ENCODE measurements at places on chromosomes 16 and 17. TPM values are rescaled to one million over a fixed set of nuclear protein-coding genes. Genes with fewer than 3 reads are reported as not detected.

Gene NOG
- total RNA-seq: 6.1 TPM

Gene TMEM231
- total RNA-seq: 9.0 TPM

Gene PRKCB
- total RNA-seq: not detected

Gene SPNS3
- total RNA-seq: not detected

Gene ADAM11
- 0.10 TPM for total RNA-seq

Gene PIRT
- not detected for total RNA-seq

Gene TM4SF5
- not detected for total RNA-seq

Gene SCN4A
- not detected for total RNA-seq

Gene ABI3
- total RNA-seq: not detected

Gene GNG13
- total RNA-seq: not detected

Gene ODAD4
- total RNA-seq: 0.88 TPM

Gene DRC3
- total RNA-seq: 0.42 TPM

Gene AFMID
- 15.0 TPM for total RNA-seq

Gene SCRN2
- total RNA-seq: 32.4 TPM

Gene C1QL1
- total RNA-seq: 0.17 TPM

Gene TXNDC17
- total RNA-seq: 344 TPM

Gene ZNF747
- total RNA-seq: 5.2 TPM

Gene FBXW10B
- 2.3 TPM for total RNA-seq

Gene HNF1B
- not detected for total RNA-seq

Gene SYCE1L
- 1.6 TPM for total RNA-seq

Gene HAS3
- 15.1 TPM for total RNA-seq

Gene TMC7
- total RNA-seq: 2.6 TPM

Gene MARCHF10
- total RNA-seq: not detected

Gene DNAH9
- total RNA-seq: 0.21 TPM

Gene ADORA2B
- total RNA-seq: 42.6 TPM

Gene CRISPLD2
- 0.48 TPM for total RNA-seq

Gene PRSS21
- total RNA-seq: 5.6 TPM

Gene CA10
- 1.2 TPM for total RNA-seq

Gene COASY
- total RNA-seq: 80.9 TPM

Gene MARVELD3
- total RNA-seq: 14.2 TPM

Gene KRTAP3-2
- not detected for total RNA-seq

Measured in foreskin keratinocyte (primary cell).